Activated CD4-positive, alpha-beta T cell treated with anti-CD3 and anti-CD28 coated beads, Interleukin-2, Interleukin-4, amounts not matched to agents 100 ng/mL and 50 ng/mL, durations not matched to agents 16 hours and 8 hours (primary cell): ENCODE measurements at places on chromosomes 6 and 20.

DNA sequence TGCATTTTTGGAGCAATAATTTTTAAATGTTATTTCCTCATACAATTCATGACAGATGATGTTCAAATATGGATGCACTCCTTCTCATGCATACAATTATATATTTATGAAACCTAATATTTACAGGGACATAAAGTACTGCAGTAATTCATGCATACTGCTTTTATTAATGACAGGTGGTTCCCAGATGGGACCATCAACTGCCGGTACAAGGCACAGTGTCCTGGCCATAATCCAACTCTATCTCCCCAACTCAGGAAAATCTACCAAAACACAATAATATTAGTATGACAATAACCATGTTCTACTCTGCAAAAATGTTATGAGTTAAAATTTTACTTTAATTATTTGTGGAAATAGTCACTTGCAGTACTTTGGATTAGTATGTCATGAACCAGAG, 77.8 kb downstream of the VIP start:
- DNase-seq, result no peak

GRCh38 chr6:149078211-149078782, 239.2 kb upstream of the TAB2 start:
- DNase-seq, result no peak

- DNase-seq, result no peak
Observed at GRCh38 chr20:62518911-62519310, 43.1 kb upstream of the GATA5 start.

GRCh38 chr20:49185071-49185761, 2.9 kb downstream of the STAU1 start:
- no peak for DNase-seq

DNA sequence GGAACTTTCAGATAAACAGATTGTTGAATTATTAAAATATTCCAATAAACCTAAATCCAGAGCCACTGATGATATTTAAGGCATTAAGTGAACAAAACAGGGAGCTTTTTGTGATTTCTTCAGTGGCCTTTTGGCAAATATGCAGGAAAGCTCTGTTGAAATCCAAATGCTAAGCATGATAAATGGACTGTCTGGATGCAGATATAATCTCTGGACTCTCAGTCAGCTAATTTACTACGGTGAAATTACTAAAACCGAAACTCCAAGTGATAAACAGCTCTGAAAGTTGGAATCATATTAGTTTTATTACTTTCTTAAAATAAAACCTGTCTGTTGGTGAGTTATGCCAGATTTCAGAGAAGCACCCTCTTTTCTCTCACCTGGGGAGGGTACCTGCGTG, 120.3 kb downstream of the IMPG1 start:
- no peak for DNase-seq

DNA sequence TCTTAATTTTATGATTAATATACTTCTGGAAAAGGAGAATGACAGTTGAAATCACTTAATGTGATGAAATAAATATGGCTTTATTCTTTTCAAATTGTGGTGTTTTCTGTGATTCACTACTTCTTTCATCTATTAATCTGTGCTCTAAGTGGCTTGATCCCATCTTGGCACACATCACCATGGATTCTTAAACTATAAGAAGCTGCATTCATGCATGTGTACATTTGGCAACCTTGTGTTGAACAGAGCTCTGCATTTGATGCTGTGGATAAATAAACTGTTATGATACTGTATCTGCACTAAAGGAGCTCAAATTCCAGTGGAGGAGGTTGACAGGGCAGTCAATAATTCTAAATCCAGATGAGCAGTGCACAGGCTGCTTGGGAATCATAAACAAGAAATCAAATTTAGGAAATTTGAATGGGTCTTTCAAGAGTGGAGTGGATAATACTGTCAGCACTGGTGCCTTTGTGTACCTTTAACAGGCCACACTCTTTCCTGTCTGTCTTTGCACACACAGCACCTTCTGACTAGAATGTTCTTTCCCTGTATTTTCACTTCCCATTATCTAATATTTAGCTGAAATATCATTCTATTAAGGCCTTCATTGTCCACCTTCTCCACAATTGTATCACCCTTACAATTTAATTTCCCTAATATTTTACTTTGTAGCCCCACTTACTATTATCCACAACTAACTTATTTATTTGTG, 252.9 kb downstream of the GRM1 start:
- no peak for DNase-seq

- DNase-seq, result peak; percentile 17
Observed at GRCh38 chr20:20780127-20780824, 67.8 kb upstream of the RALGAPA2 start.

DNA sequence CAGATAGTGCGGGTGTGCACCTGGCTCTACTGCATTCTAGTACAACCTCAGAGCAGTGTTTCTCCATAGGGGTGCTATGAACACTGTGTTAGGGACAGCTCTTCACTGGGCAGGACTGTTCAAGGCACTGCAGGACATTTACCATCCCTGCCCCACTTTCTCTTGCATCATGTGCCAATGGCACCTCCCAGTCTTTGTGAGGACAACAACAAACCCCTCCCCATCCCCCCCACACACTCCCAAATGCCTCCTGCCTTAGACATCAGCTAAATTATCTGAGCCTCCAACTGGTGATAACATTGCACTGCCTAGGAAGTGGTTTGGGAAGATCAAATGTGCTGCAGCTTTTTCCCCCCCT, 98.9 kb downstream of the FYN start:
- DNase-seq, result no peak

- DNase-seq, result no peak
Observed at GRCh38 chr20:10716855-10717254, 43.1 kb upstream of the JAG1 start.

- DNase-seq, result no peak
Observed at GRCh38 chr6:7163661-7164071, 55.9 kb downstream of the RREB1 start.

DNA sequence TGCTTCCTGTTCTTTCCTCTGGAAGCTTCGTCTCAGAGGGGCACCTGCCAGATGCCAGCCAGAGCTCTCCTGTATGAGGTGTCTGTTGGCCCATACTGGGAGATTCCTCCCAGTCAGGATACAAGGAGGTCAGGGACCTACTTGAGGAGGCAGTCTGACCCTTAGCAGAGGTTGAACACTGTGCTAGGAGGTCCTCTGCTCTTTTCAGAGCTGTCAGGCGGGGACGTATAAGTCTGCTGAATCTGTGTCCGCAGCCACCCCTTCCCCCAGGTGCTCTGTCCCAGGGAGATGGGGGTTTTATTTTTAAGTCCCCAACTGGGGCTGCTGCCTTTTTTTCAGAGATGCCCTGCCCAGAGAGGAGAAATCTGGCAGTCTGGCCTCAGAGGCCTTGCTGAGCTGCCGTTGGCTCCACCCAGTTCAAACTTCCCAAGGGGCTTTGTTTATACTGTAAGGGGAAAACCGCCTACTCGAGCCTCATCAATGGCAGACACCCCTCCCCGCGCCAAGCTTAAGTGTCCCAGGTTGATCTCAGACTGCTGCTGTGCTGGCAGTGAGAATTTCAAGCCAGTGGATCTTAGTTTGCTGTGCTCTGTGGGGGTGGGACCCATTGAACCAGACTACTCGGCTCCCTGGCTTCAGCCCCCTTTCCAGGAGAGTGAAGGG, 326.7 kb downstream of the BCKDHB start:
- no peak for DNase-seq

GRCh38 chr6:132675749-132676148, 16.8 kb upstream of the TAAR1 start:
- DNase-seq, result no peak

DNA sequence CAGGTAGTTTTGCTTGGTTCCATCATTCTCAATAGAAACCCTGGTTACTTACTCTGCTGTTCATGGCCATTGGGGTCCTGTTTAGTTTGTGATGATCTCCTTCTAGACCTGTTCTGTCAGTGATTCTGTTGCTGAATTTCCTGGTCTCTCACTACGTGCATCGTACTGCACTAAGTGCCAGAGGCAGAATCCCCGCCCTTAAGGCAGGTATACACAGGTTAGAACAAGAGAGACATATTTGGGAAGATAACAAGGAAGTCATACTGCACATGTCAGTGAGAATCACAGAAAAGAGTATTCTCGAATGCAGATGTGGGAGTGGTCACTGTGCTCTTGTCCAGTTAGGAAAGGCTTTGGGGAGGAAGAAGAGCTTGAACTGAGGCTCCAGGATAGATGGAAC, 148.1 kb upstream of the MYLIP start:
- no peak for DNase-seq

GRCh38 chr6:135675026-135675425, 176.5 kb upstream of the PDE7B start:
- DNase-seq, result no peak
